GM13976 (cell line): ENCODE measurements at places on chromosomes 3 and 15.
A peak's percentile ranks its signal among the peaks of the same experiment; 100 is the strongest.

- DNase-seq, result peak; percentile 13
Measured at GRCh38 chr15:83837945-83838571, 184.1 kb downstream of the ADAMTSL3 start.

- DNase-seq, result no peak
Measured at GRCh38 chr15:81507831-81508230, 133.8 kb upstream of the TMC3 start.

DNA sequence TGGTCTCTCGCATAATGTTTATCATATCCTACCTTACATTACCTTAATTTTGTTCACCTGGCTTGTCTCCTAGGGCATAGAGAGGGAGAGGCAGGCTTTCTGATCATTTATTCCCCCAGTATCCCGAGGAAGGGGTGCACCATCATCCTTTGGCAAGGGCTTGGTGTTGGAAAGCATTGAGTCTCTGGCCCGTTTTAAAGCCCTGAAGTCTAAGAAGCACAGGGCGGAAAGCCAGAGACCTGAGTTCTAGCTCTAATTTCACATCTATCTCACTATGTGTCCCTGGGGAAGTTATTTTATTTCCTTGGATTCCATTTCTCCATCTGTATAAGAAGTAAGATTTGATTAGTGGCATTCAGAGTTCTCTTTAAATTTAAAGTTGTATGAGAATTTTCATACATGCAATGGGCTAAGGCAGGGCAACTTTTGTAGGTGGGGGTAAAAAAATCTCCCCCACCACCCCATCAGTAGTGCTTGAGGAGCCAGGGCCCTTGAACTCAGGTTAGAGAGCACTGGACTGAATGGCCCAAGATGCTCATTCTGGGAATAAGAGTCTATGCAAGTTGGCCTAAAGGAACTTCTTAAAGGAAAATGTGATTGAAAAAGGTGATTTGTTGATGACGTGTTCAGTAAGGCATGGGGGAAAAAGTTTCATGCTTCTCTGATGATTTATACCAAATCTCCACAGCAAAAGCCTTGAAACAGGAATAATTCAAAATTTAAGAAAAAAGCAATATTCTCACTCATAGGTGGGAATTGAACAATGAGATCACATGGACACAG, 10.1 kb downstream of the TMC3 start:
- no peak for DNase-seq

- no peak for DNase-seq
Measured at GRCh38 chr3:46845397-46845859, 17.8 kb downstream of the MYL3 start.

GRCh38 chr3:58492494-58492905, 604 bp downstream of the KCTD6 start:
- DNase-seq, result peak; percentile 39

- no peak for DNase-seq
Measured at GRCh38 chr3:44870375-44871061, 3.9 kb upstream of the TGM4 start.

GRCh38 chr3:16146015-16146730, 28.3 kb upstream of the GALNT15 start:
- peak; percentile 22 for DNase-seq

GRCh38 chr15:47289656-47290055, 427.6 kb upstream of the SEMA6D start:
- DNase-seq, result no peak

GRCh38 chr3:37605572-37606153, 256.0 kb upstream of the CTDSPL start:
- DNase-seq, result no peak

- DNase-seq, result no peak
Measured at GRCh38 chr3:53195066-53195450, 34.0 kb downstream of the PRKCD start.

GRCh38 chr15:68298882-68299381, 21.4 kb downstream of the FEM1B start:
- DNase-seq, result peak; percentile 66

DNA sequence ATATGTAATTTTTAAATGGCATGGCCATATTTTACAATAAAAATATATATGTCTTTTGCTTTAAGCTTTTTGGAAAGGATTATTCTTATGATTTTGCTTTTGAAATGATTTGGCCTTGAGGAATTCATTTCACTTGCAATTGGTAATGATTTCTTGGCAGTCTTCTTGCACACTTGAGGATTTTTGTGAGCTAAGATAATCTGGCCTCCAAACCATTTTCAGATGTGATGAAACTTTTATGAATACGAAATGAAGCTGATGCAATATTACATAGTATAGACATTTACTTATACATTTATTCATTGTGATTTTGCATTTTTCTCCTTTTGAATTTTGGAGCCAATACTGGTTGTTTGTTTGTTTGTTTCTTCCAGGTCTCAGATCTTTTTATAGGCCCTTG, 6.4 kb upstream of the SH2D7 start:
- no peak for DNase-seq

DNA sequence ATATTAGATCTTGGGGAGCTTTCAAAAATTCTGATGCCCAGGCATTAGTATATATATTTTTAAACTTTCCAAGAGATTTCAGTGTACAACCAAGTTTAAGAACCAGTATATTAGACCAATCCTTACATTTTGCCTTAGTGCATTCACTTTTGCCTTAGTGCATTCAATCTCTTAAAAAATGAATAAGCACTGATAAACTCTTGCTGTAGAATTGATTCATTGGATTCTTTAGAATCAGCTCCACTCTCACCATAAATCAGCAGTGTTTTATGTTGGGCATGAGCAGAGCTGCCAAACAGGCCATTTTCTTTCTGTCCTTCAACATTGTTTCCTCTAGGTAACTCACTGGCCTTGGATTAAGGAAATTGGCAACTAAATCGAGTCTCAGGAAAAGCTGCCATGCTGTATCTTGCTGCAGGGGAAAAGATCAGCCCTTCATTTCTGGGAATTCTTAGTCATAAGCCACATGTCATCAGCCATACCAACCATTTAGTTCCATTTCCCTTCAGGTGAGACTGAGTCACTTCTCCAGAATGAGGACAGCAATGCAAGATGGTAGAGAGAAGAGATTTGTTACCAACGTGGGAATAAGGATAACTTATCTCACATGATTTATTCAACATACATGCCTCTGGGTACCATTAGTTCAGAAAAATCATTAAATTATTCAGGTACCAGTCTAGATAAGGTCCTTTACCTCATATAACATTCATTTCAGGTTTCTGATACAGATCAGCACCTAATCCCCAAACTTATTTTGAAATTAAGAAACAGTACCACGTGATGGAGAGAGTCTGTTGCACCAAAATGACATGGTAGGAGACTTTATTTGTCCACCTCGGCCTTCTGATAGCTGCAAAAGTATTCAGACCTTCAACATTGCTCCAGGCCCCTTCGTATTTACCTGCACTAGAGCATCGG, 192.5 kb downstream of the P3H2 start:
- no peak for DNase-seq

DNA sequence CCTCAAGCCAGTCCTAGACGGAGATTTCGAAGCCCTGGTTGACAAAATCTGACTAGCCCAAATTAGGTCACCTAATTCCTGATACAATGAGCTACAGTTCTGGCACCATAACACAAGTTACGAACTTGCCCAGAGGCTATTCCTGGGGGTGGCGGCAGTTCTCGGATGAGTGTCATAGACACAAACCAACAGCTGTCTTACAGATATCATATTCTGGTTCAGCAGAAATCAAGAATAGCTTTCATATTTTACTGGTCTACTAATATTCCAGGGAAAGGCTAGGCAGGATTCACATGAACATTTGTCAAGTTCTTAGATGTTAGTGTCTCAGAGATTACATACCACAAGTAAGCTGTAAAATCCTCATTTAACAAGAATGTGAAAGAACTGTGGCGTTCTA, 8.8 kb downstream of the ANAPC13 start:
- DNase-seq, result no peak

DNA sequence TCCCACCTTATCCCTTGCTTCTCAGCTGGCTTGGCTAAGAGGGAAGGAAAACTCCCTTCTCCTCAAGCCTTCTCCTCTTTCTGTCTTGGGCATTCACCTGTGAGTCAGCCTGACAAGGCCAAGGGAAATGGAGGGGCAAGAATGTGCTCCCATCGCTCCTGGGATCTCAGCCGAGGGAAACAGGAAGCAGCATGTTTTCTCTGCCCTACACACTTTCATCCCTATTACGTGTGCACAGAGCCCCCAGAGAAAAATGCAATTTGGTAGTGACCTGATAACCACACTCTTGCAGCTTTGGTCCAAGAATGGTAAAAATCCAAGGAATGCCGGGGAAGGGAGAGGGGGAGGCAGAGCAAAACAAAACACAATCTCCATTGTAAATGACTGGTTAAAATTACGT, 32.9 kb upstream of the MTMR10 start:
- no peak for DNase-seq

DNA sequence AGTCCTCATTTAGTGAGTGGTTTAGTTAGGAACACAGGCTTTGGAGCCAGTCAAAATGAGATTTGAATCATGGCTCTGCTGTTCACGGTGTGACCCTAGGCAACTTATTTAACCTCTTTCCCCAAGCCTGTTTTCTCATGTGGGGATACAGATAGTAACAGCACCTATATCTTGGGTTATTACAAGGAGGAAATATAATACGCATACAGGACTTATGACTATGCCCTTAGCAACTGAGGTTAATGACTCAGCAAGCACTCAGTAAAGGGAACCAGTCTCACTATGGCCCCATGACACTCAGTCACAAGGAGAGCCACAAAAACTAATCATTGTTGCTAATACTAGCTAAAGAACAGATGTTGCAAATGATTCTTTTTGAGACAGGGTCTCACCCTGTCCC, 45.9 kb downstream of the SUMF1 start:
- DNase-seq, result peak; percentile 47

GRCh38 chr3:2099779-2100191, 1.1 kb downstream of the CNTN4 start:
- no peak for DNase-seq

GRCh38 chr15:86040356-86041033, 39.2 kb upstream of the AGBL1 start:
- DNase-seq, result no peak

DNA sequence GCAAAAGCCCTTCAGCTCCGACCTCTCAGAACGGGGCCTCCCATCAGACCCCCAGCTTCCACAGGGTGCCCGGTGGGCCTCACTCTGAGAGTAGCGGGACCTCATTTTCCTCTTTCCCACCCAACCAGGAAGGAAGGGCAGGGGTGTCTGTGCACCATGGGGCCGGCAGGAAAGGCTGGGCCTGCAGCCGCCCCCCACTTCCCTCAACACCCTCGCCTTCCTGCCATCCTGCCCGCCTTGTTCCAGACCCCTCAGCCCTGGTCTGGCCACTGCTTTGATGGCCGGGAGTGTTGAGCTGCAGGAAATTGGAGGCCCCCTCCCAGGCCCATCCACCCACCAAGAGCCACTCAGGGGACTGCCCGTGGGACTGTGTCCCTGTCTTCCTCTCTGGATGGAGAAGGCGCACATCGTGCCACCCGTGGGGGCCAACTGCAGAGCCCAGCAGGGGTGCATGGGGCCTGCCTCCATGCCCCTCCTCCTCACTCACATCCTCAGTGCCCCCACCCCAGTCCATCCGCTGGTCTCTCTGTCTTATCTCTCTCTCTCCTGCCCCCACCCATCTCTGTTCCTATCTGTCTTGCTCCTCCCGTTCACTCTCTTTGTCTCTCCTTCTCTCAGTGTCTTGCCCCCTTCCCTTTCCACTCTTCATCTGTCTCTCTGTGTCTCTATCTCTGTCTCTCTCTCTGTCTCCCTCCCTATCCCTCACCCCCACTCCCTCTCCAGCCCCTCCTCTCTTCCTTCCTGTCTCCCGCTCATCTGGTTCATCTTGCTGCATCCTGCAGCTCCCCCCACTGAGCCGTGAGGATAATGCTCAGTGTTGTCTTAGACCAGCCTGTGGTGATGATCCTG, 1.8 kb upstream of the PLXND1 start:
- no peak for DNase-seq

DNA sequence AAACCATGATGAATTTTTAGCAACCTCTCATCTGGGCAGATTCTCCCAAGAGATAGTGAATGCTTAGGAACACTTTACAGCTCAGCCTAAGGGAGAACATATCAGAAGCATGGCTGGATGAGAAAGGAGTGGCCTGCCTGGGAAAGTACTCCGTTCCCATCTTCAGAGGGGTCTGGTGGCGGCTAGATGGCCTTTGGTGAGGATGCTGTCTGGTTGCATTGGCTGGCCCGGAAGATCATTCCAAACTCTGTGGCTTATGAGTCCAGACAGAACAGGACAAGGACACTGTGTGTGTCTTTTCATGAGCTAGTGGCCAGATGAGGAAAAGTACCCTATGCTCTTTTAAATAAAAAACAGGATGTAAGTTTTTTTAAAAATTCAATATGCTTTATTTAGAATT, 51.2 kb downstream of the CRTC3 start:
- DNase-seq, result no peak

DNA sequence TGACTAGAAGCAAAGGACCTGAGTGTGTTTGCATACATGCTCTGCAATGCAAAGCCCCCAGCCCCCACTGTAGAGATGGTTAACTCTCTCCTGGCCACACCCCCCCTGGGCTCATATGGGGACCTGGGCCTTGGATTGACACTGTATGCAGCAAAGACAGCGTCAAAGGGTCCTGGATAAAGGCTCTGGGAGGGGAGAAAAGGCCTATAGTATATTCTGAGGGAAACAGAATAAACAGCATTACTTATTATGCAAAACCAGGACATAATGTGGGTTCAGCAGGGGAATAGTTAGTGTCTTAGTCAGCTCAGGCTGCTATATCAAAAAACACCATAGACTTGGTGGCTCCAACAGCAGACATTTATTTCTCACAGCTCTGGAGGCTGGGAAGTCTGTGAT, 158.7 kb downstream of the APBA2 start:
- DNase-seq, result no peak

- DNase-seq, result no peak
Measured at GRCh38 chr3:180870008-180870699, 42.3 kb upstream of the FXR1 start.

GRCh38 chr15:38376081-38376480, 77.8 kb upstream of the FAM98B start:
- no peak for DNase-seq

GRCh38 chr3:191997579-191998268, 536.8 kb downstream of the PYDC2 start:
- no peak for DNase-seq

- peak; percentile 23 for DNase-seq
Measured at GRCh38 chr3:180278583-180279188, 241.9 kb upstream of the PEX5L start.

- DNase-seq, result peak; percentile 80
Measured at GRCh38 chr15:77944002-77944867, 133.3 kb downstream of the TBC1D2B start.

GRCh38 chr15:46111730-46112129, 476.9 kb downstream of the SQOR start:
- no peak for DNase-seq

- peak; percentile 68 for DNase-seq
Measured at GRCh38 chr3:56917361-56918110, 115.8 kb upstream of the ARHGEF3 start.

DNA sequence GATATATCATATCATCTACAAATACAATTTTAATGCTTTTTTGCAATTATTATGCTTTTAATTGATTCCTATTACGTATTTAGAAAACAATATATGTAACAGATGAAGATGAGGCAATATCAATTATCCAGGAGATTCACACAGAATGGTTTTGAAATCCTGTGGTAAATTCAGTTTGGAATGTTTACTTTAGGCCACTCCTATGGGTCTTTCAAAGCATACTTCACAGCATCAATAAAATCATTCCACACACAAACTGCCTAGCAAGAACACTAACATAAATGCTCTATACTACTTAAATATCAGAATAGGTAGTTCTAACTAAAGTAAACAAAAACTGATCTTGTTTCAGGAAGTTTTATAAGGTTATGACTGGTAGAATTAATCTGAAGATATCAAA, 90.5 kb downstream of the FAM227B start:
- no peak for DNase-seq
